ENCODE measurements at places on chromosomes 2 and 18.

DNA sequence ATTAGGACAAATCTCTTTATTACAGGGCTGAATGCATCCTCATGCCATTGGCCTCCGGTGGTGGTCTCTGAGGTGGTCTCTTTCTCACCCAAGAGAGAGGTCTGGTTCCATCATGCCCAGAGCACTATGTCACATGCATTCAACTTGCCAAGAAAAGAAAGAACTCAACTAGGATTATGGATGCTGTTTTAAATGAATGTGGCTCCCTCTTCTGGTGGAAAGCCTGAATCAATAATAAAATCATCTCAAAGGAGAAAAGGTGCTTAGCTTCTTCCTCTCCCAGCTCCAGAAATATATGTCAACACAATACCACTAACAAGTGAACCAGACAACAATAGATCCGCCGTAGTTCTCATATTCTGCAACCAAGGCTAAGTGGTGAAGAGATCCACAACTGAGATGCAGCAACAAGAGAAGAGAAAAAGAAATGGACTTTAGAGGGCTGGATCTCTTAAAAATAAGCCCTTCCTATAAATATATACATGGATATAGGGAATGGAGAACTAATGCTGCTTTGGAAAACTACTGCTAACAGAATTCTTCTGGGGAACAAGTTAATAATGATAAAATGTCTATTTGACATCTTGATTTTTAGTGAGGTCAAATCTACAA, 396.8 kb downstream of the NCKAP5 start:
- peak; percentile 92 for DNase-seq

- no peak for DNase-seq
Measured at GRCh38 chr18:32779010-32779409, 6.2 kb upstream of the KLHL14 start.

DNA sequence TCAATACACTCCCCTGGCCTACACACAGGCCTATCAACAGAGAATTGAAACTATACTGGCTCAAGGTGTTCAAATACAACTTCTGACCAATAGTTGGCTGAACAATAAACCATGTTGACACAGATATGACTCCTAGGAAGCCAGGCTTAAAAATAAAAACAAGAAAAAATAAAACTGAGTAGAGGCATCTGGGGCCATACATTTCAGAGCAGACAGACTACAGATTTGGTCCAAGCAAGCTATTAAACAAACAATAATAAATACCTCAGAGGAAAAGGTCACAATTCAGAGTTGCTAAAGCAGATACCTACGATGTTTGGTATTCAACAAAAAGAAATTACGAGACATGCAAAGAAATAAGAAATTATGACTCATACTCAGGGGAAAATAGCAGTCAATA, 132.8 kb upstream of the ACVR2A start:
- no peak for DNase-seq

- DNase-seq, result no peak
Measured at GRCh38 chr18:54528942-54529376, 62.1 kb upstream of the DYNAP start.

DNA sequence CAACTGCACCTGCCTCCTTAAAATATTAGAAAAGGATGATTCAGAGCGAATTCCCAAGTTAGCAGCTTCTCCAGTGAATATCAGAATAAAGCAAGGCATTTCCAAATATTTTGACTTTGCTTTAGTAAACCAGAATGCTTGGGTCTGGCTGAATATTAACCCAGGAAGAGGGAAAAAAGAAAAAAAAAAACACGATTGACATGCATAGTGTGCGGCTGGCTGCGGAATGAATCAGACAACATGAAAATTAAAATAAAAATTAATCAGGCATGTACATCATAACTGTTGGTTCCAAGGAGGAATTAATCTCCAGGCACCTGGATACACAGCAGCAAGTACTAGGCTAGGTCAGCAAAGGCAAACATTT, 105.8 kb upstream of the NCKAP5 start:
- no peak for DNase-seq
